ENCODE measurements at places on chromosomes 7 and 10. TPM values are rescaled to one million over a fixed set of nuclear protein-coding genes. Genes with fewer than 3 reads are reported as not detected.
A peak's percentile ranks its signal among the peaks of the same experiment; 100 is the strongest.

FBXO24 gene
- total RNA-seq: 0.19 TPM

DNA sequence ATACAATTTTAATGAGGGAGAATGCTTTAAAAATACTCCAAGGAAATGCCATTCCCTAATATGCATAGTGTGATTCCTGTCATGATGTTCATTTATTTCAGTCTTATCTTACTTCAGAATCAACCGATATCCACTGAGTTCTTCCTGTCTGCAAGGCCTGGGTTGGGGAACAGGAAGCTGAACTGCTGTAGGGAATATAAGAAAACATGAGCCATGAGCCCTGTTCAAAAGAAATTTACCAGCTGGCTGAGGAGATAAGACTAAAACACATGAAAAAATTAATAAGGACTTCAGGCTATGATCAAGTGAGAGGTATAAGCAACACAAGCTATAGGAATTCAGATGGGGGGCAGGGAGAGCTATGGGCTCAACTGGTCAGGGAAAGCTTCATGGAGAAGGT is 184.7 kb downstream of the PLPP4 start:
- H3K27me3 ChIP-seq: no peaks in the 10 kb centered on the region
- no peak for DNase-seq
- no peaks in the 10 kb centered on the region for H3K36me3 ChIP-seq
- H3K4me1 ChIP-seq: no peaks in the 10 kb centered on the region
- H3K27ac ChIP-seq: no peak overlapping the region

DNA sequence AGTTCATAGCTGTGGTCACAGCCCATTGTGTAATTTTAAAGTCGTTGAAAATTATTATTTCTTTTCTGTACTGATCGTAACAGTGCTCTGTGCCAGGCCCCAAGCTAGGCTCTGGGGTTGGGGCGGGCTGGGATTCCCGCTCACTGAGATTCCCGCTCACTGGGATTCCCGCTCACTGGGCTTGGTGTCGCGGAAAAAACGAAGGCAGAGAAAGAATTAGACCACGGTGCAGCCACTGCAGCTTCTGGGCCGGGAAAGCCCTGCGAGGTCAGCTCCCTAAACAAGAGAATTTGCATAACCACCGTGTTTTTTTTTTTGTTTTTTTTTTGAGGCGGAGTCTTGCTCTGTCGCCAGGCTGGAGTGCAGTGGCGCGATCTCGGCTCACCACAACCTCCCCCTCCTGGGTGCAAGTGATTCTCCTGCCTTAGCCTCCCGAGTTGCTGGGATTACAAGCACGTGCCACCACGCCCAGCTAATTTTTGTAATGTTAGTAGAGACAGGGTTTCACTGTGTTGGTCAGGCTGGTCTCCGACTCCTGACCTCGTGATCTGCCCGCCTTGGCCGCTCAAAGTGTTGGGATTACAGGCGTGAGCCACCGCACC is 31.2 kb downstream of the FOXK1 start:
- H3K27me3 ChIP-seq: no peaks in the 10 kb centered on the region
- no peak overlapping the region for H3K4me3 ChIP-seq
- no peaks in the 10 kb centered on the region for H3K4me1 ChIP-seq
- DNase-seq: no peak

DNA sequence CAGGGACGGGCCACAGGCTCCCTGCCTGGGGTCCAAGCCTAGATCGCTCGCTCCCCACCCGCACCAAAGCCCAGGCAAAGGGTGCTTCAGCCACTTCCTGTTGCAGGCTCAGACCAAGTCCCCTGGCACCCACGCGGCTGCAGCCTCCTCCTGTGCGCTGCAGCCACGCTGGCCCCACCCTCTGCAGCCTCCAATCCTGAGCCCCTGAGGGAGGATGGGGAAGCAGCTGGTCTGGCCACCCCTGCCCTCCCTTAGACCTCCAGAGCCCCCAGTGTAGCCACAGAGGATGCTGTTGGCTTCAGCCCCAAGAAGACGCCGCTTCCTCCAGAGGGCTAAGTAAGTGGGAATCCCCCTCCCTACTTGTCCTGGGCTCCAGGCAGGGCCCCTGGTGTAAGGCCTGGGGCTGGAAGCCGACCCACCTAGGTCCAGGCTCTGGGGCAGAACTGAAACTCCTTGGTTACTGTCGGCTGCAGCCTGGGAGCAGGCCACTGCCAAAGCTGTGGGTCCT is 9.4 kb downstream of the LIMK1 start:
- H3K4me3 ChIP-seq: no peak overlapping the region
- H3K27ac ChIP-seq: no peak overlapping the region
- DNase-seq: no peak
- H3K36me3 ChIP-seq: peaks cover 11% of the 10 kb centered on the region
- no peaks in the 10 kb centered on the region for H3K27me3 ChIP-seq

C7orf57 gene
- total RNA-seq: 0.05 TPM

DNA sequence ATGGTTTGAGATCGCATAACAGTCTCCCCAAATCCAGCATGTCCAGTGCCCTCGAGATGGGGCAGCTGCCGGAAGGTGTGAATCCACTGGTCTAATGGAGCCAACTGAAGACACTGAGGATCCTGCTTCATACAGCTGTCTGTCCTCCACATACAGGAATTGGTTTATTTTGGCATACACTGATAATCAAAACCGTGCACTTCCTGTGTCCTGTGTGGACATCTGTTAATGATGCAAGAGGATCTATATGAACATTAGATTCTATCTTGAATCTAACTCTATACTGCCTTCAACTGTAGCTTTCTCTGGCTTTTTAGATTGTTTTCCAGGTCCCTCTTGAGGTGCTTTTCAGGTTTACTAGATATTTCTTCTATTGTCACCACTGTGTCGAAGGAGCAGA is 3.0 kb upstream of the JAZF1 start:
- H3K27me3 ChIP-seq: peaks cover 8% of the 10 kb centered on the region
- no peaks in the 10 kb centered on the region for H3K36me3 ChIP-seq
- peaks cover 7% of the 10 kb centered on the region for H3K4me1 ChIP-seq
- no peak for DNase-seq

ASIC3 gene
- total RNA-seq: 0.14 TPM

DNA sequence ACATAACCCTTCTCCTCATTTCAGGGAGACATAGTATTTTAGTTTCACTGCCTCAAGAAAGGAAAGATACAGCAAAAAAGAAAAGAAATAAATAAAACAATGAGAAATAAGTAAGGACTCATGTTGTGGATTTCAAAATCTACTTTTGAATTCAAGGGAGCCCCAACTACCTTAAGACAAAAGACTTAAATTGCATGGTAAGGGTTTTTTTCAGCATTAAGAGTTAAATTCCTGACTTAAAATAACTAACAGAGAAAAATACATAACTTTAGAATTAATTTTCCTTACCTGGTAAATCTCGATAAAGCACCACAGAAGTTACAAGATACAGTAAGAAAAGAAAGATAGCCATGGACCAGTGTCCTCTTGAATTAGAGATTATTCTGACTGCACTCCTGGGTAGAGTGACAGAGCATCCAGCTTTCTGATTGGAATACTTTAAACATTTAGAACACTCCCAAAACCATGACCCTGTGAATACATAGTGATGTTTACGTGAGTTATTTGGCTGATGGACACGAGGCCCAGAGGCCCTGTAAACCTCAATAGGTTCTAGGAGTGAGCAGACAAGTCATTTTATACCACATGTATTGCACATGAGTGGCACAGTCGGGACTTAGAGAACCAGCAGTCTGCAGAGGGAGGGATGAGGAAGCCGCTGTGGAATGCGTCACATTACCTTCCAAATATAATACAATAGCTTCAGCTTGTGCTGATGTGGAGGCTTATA is 292.5 kb upstream of the SEMA3C start:
- H3K4me3 ChIP-seq: no peak overlapping the region
- no peaks in the 10 kb centered on the region for H3K36me3 ChIP-seq
- no peak overlapping the region for H3K27ac ChIP-seq

- H3K4me3 ChIP-seq: peak overlapping the region; percentile 77
- peaks cover 5% of the 10 kb centered on the region for H3K27me3 ChIP-seq
- DNase-seq: no peak
- peaks cover 43% of the 10 kb centered on the region for H3K4me1 ChIP-seq
- peak overlapping the region; percentile 91 for H3K27ac ChIP-seq
- H3K36me3 ChIP-seq: no peaks in the 10 kb centered on the region
Measured at GRCh38 chr10:110496553-110497437, 912 bp upstream of the DUSP5 start.

DNA sequence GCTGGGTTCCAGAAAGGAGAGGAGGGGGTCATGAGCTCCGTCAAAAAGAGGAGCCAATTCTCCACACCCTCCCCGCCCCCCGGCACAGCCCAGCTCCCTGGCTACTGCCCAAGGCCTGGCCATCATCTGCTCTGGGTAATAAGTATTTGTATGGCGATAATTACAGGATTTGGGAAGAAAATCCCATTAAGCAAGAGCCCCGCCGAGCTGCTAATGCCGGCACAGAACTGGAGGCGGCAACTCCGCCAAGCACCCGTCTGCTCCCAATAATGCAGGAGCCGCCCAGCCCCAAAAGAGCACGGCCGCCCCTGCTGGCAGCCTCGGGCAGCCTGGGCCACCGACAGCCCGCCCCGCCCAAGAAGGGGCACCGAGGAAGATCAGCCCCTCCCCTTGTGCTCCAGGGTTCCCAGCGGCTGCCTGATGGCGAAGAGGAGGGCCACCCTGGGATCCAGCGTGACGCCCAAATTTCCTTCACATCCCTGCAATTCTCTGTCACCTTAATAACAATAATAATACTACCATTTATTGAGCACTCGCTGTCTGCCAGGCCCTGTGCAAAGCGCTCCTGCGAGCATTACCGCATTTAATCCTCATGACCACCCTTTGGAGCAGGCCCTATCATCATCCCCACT is 5.9 kb downstream of the SLIT1 start:
- H3K27me3 ChIP-seq: peaks cover 12% of the 10 kb centered on the region
- peaks cover 19% of the 10 kb centered on the region for H3K36me3 ChIP-seq
- no peak for DNase-seq
- peaks cover under 1% of the 10 kb centered on the region for H3K4me1 ChIP-seq
- H3K27ac ChIP-seq: no peak overlapping the region

FXYD4 gene
- 0.14 TPM for total RNA-seq

- no peaks in the 10 kb centered on the region for H3K27me3 ChIP-seq
- H3K4me3 ChIP-seq: no peak overlapping the region
- H3K4me1 ChIP-seq: no peaks in the 10 kb centered on the region
- no peak overlapping the region for H3K27ac ChIP-seq
- no peak for DNase-seq
Measured at GRCh38 chr7:134903073-134903790, 83.1 kb upstream of the AGBL3 start.

DNA sequence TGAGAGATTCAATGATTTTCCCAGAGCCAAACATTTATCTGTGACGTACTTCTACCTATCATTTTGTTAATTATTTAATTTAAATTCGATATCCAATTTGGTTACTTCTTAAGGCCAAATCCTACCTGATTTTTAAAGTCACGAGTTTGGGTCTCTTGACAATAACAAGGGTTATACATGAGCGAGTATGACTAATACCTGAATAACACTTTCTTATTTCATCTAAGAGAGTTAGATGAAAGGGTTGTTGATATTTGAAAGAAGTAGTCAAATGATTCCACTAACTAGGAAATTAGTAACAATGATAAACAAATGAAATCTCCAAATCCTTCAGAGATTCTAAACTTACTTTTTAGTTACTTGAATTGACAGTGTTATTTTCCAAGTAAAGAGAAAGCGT is 1086.9 kb downstream of the XPNPEP1 start:
- no peaks in the 10 kb centered on the region for H3K27me3 ChIP-seq
- no peaks in the 10 kb centered on the region for H3K36me3 ChIP-seq
- no peaks in the 10 kb centered on the region for H3K4me1 ChIP-seq

OIT3 gene
- 1.1 TPM for total RNA-seq

DNA sequence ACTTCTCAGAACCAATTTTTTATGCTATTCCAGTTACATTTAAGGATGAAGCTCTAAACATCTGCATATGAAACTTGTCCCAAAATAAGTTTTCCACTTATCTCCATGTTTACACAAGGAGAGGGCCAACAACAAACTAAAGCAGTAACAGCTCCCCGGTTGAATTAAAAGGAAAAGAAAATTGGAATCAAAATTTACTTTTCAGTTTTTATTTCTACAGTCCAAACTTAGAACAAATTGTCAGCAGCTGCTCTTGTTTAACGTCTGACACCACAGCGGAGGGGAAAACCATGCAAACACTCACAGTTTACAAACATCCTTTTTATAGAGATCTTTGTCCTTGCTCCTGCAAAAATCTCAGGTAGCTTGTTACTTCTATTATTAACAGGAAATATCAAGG is 101.3 kb downstream of the COL28A1 start:
- H3K4me1 ChIP-seq: no peaks in the 10 kb centered on the region
- H3K4me3 ChIP-seq: no peak overlapping the region
- H3K36me3 ChIP-seq: no peaks in the 10 kb centered on the region
- DNase-seq: no peak
- H3K27ac ChIP-seq: no peak overlapping the region

DNA sequence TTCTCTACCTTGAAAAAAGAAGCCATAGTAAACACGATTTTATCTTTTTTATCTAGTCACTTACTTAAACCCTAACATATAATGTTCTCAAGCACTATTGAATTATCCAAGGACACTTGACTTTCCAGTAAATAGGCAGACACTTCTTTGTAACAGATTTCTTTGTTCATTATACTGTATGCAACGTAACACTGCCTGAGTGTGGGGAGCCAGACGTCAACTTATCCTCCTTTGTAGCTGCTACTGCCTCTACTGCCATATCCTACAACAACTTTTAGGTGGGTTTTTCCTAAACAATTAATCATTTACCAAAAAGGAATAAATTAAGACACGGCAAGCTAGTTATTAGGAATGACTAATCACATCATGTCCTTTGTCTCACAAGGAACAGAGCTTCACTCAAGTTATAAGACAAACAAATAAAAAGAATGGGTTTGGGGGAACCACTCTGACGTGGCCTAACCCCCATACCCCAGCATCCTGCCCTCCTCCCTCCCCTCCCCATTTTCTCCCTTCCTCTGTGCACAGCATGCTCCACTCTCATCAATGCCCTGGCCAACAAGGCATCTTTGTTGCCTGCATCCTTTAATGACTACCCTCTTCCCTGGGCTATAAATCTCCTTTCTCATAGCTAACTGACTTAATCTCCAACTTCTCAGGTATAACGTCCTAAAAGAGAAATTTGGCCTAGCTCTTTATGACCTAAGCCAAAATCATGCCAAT is 43.3 kb downstream of the DOCK4 start:
- H3K4me1 ChIP-seq: no peaks in the 10 kb centered on the region
- no peak for DNase-seq
- no peaks in the 10 kb centered on the region for H3K27me3 ChIP-seq
- no peak overlapping the region for H3K27ac ChIP-seq
- H3K4me3 ChIP-seq: no peak overlapping the region

DNA sequence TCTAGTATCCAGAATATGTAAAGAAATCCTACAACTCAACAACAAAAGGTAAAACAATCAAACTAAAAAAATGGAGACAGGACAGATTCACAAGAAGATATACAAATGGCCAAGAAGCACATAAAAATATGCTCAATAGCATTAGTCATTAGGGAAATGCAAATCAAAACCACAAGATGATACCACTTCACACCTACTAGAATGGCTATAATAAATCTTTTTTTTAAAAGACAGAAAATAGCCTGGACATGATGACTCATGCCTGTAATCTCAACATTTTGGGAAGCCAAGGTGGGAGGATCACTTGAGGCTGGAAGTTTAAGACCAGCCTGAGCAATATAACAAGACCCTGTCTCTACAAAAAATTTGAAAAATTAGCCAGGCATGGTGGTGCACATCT is 27.9 kb upstream of the CHCHD3 start:
- DNase-seq: no peak
- no peaks in the 10 kb centered on the region for H3K4me1 ChIP-seq
- no peaks in the 10 kb centered on the region for H3K27me3 ChIP-seq
- no peaks in the 10 kb centered on the region for H3K36me3 ChIP-seq
- H3K27ac ChIP-seq: no peak overlapping the region
- no peak overlapping the region for H3K4me3 ChIP-seq

GRCh38 chr10:72511459-72511858 is 114.4 kb downstream of the MICU1 start:
- H3K36me3 ChIP-seq: no peaks in the 10 kb centered on the region
- no peaks in the 10 kb centered on the region for H3K4me1 ChIP-seq
- H3K27ac ChIP-seq: no peak overlapping the region

SEM1 gene
- 126 TPM for total RNA-seq

CTAGE15 gene
- total RNA-seq: 0.24 TPM

PIK3AP1 gene
- 8.1 TPM for total RNA-seq

CHAT gene
- total RNA-seq: 0.09 TPM

ACBD7 gene
- 11.9 TPM for total RNA-seq
